ENCODE measurements at places on chromosomes 13 and 19.
A peak's percentile ranks its signal among the peaks of the same experiment; 100 is the strongest.

DNA sequence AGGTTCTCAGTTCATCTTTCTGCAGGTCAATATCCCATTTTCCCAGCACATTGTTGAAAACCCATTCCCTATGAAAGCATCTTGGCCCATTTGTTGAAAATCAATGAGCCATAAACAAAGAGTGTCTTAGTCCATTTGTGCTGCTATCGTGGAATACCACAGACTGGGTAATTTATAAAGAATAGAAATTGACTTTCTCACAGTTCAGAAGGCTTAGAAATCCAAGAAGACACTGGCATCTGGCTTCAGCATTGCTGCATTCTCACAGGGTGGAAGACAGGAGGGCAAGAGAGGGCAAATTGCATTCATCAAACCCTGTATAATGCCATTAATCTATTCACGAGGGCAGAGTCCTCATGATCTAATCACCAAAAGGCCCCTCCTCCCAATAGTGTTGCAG, 34.1 kb downstream of the ZNF823 start:
- DNase-seq, result no peak

- DNase-seq, result no peak
These were observed 135.7 kb downstream of the LMO7 start for GRCh38 chr13:75771818-75772217.

DNA sequence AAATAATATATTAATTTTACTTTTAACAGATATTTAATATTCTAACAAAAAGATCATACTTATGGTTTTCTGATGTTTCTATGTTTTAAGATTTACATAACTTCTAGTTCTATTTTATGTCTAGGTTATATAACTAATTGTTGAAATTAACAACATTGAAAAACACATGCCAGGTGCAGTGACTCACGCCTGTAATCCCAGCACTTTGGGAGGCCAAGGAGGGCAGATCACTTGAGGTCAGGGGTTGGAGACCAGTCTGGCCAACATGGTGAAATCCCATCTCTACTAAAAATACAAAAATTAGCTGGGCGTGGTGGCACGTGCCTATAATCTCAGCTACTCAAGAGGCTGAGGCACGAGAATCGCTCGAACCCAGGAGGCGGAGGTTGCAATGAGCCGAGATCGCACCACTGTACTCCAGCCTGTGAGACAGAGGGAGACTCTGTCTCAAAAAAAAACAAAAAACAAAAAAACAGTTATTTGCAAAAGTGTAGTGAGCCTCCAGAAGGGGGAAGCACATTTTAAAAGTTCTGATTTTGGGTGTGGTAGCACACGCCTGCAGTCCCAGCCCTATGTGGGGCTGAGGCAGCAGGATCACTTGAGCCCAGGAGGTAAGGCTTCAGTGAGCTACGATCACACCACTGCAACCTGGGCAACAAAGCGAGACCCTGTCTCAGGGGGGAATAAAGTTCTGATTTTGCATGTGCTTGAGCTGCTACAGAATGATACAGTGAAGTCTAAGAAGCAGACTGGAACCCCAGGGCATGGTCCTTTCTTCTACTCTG, 18.7 kb downstream of the MIPEP start:
- no peak for DNase-seq

DNA sequence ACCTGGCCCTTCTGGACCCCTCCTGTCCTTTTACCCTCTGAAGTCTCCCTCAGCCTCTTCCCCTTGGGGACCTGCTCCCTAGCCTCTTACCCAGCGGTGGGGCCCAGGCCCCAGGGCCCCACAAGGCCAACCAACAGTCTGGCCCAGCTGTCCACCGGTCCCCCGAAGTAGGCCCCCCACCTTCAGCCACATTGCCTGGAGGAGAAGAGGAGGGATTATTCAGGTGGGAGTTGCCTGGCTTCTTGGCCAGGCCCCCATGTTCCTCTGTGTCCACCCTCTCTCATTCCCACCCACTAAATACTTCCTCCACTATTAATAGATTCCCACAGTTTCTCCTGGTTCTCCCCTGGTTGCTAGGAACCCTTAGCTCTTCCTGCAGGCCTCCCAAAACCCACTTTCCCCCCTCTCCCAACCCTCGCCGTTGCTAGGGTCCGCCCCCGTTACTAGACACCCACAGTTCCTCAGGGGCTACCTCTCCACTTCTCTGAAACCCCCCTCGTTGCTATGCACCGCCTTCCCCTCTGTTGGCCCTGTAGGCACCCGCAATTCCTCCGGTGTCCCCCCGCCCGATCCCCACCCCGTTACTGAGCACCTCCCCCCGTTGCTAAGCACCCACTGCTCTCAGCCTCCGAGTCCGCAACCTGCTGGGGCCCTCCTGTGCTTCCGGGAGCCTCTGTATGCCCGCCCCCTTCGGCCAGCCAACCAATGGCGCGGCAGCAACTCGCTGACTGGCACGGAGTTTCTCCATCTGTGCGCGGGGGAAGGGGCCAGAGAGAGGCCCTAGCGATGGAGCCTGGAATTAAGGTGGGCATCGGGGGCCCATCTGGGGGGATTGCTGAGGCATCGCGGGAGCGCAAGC, 2.0 kb downstream of the COQ8B start:
- DNase-seq, result peak; percentile 87

DNA sequence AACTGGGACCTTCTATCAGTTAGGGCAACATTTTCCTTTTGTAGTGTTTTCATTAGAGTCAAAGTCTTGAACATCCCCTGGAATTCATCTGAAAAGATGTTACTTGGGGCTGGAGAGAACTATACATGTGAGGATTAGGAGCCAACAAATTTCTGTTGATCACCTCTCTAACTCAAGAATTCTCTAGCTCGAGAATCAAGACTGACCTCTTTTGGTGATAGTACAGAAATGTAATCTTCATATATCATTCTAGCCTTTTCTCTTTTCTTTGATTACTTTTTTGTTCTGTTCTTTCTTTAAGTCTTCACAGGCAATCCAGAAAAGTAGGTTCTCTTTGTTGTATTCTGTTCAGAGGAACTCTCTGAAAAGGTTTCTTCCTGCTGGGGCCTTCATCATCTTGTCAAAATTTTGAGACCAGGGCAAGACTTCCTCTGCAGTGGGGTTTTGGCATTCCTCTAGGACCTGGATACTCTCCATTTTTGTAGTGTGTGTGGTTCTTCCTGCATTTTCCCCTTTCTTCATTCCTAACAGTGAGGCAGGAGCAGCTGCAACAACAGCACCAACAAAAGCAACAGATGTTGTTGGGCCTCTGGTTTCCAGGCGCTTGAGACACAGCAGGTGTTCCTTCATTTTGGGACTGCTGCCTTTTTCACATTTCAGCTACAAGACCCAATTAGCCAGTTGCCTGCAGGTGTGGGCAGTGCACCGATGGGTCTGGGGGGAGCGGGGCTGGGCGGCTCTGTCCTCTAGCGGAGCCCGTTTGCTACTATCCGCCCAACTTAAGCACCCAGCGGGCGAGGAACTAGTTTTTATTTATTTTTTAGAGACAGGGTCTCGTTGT, 26.2 kb downstream of the ELF1 start:
- DNase-seq, result no peak

DNA sequence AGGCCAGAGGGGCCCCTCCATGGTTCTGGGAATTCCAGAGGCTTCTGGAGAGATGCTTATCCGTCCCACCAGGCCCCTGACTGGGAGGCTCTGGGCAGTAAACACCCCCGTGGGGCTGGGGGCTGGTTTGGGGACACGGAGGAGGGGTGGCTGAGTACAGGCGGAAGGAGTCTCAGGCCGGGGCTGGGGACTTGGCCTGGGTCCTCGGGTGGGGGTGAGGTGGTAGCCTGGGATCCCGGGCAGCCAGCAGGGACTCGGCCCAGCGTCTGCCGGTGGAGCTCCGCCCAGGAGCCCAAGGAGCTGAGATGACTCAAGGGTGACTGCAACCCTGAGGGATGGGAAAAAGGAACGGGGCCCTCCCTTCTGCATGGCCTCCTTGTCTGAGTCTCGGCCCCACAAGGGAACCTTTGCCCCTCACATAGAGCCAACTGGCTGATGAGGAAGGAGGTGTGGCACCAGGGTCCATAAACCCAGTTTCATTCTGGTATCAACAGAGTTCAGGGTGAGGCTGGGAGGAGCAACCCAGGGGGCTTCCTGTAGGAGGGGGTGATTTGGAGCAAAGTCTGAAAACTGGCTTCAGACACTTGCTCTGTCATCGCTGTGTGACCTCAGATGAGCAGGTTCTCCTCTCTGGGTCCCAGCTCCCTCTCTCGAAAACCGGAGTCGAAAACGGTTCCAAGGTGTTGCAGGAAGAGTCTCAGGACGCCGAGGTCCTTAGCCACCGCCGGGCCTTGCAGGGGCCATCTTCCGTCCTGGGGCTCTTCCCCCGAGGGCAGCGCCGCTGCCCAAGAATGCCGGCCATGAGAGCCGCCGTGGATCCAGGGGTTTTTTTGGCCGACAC, 809 bp downstream of the MISP start:
- DNase-seq, result no peak

- no peak for DNase-seq
These were observed 21.5 kb downstream of the DIS3 start for GRCh38 chr13:72760189-72760588.

DNA sequence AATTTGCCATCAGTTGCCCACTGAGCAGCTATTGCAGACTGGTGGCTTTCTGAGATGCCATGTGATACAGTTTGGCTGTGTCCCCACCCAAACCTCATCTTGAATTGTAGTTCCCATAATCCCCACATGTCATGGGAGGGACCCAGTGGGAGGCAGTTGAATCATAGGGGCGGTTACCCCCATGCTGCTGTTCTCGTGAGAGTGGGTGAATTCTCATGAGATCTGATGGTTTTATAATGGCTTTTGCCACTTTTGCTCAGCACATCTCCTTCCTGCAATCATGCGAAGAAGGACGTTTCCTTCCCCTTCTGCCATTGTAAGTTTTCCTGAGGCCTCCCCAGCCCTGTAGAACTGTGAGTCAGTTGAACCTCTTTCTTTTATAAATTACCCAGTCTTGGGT, 34.8 kb upstream of the ANKRD10 start:
- no peak for DNase-seq

DNA sequence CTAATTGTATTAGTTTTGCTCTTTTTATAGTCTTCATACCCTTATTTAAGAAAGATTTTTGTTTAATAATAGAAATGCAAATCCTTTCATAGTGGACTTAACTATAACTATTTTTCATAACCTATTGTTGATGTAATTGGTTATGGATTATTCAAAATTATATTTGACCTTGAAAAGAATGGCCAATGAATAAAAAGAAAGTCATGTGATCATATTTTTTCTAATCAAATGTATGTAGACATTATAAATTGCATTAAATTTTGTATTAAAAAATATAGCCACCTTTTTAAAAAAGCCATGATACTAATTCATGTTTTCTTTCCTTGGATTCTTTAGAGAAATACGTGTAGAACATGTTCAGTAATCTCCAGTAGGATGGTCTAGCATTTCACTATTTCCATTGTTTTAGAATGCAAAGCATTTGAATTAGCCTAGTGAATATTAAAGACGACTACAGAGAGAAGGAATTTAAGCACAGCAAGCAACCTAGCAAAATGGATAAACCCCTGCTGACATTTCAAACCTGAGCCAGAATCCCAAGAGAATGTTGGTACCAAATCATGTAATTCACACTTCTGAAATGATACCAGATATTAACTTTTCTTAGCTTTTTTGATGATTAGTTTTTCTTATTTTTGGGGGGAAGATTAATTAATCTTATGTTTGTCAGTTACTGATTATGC, 1297.4 kb upstream of the MIR17HG start:
- DNase-seq, result no peak

GRCh38 chr13:100584896-100585295, 3.7 kb downstream of the GGACT start:
- DNase-seq, result no peak

GRCh38 chr19:39423258-39424086, 11.0 kb downstream of the PLEKHG2 start:
- no peak for DNase-seq

- no peak for DNase-seq
These were observed 793.4 kb downstream of the LIG4 start for GRCh38 chr13:107421951-107422350.

DNA sequence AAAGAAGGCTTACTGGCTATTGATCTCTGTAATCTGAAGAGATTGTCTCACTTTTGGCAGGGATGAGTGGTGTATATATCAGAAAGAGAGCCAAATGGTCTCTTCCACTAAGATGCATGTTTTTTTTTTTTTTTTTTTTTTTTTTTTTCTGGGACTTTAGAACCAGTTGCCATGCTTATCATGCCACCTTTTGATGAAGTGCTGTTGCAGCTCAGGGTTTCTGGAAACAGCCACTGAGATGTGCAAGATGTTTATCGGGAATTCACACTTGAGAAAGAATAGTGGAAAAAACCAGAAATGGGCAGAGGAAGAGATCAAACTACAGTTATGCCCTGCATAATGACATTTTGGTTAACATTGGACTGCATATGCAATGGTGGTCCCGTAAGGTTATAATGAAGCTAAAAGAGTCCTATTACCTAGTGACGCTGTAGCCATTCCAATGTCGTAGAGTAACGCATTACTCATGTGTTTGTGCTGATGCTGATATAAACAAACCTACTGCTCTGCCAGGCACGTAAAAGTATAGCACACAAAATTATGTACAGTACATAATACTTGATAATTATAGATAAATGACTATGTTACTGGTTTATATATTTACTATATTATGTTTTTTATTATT, 121.0 kb downstream of the KLF5 start:
- DNase-seq, result no peak

Measured in stimulated activated CD8-positive, alpha-beta memory T cell treated with anti-CD3 and anti-CD28 coated beads, Interleukin-2, amount 100 ng/mL, for 1 hour (primary cell).